ENCODE measurements at places on chromosomes 6 and 20. TPM values are rescaled to one million over a fixed set of nuclear protein-coding genes. Genes with fewer than 3 reads are reported as not detected.

The TUBB2B gene
- total RNA-seq, result not detected

The CRYBG1 gene
- total RNA-seq, result 46.8 TPM

The NOTCH4 gene
- total RNA-seq, result 0.27 TPM

The CNR1 gene
- not detected for total RNA-seq

The CALHM5 gene
- not detected for total RNA-seq

The BHLHE23 gene
- total RNA-seq, result not detected

The FAM162B gene
- total RNA-seq, result not detected

The SENP6 gene
- total RNA-seq, result 78.5 TPM

The NT5E gene
- total RNA-seq, result 7.2 TPM

The ADIG gene
- total RNA-seq, result not detected

The SALL4 gene
- not detected for total RNA-seq

The SLC44A4 gene
- 0.15 TPM for total RNA-seq

The ZSCAN23 gene
- total RNA-seq, result 1.7 TPM

The SLC26A8 gene
- total RNA-seq, result not detected

The TPD52L2 gene
- 41.6 TPM for total RNA-seq

The PPP1R11 gene
- 57.9 TPM for total RNA-seq

The GSTA3 gene
- not detected for total RNA-seq

The FOXA2 gene
- total RNA-seq, result not detected

The BRPF3 gene
- 24.1 TPM for total RNA-seq

The TXLNB gene
- total RNA-seq, result 0.35 TPM

The TSHZ2 gene
- 9.2 TPM for total RNA-seq

All from activated CD4-positive, alpha-beta T cell treated with anti-CD3 and anti-CD28 coated beads, Interleukin-2, amount 10 ng/mL, durations not matched to agents 7 days and 5 days (primary cell).